CD4-positive, alpha-beta T cell treated with Interleukin-17A for 1 hour (primary cell): ENCODE measurements at places on chromosomes 3 and 15.

DNA sequence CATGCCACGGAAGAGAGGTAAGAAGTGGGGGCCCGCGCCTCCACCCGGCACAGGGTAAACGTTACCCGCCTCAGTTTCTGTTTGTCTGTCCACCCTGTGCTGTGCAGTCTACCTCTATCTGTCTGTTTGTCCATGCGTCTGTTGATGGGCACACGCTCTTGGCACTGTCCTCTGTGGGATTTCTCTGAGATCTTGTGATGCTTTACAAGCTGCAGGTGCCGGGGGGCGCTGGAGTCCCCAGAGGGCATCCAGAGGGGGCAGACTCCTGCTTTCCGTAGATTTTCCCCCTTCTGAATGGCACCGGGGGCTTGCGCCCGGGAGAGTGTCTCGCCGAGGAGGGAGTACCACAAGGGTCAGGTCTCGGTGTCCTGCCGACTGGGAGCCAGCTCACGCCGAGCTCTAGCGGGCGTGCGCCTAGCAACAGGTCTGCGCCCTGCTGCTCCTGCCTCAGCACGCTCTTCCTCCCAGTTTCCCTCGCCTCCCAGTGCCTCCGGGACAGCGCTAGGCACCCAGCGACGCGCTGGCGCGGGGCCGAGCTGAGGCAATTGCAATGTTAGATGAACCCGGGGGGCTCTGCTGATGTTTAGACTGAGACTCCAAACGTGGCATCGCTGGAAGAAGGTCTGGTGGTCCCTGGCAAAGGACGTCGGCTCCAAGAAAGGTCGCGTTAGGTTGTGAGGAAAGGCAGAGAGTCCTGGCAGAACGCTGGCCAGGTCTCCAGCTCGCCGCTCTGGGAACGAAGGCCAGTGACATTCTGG lies 667 bp downstream of the CEMIP start:
- no peak for DNase-seq

DNA sequence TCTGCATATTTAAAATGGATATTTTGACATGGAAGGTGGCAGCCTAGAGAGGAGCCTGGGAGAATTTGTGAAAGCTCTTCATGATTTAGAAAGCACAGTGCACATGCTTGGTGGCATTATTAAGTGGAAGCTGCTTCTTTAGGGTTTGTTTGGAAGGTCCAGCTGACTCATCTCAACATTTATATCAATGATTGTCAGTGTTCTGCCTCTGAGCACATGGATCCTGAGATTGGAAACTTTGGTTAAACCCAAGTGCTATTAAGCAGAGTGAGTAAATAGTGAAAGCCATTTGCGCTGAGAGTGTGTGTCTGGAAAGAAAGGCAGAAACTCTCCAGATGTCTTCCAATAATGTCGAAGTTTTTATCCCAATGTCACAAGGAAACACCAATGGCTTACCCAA lies 7.4 kb downstream of the NOX5 start:
- no peak for DNase-seq

GRCh38 chr15:34804776-34805175 lies 9.4 kb upstream of the ACTC1 start:
- no peak for DNase-seq

DNA sequence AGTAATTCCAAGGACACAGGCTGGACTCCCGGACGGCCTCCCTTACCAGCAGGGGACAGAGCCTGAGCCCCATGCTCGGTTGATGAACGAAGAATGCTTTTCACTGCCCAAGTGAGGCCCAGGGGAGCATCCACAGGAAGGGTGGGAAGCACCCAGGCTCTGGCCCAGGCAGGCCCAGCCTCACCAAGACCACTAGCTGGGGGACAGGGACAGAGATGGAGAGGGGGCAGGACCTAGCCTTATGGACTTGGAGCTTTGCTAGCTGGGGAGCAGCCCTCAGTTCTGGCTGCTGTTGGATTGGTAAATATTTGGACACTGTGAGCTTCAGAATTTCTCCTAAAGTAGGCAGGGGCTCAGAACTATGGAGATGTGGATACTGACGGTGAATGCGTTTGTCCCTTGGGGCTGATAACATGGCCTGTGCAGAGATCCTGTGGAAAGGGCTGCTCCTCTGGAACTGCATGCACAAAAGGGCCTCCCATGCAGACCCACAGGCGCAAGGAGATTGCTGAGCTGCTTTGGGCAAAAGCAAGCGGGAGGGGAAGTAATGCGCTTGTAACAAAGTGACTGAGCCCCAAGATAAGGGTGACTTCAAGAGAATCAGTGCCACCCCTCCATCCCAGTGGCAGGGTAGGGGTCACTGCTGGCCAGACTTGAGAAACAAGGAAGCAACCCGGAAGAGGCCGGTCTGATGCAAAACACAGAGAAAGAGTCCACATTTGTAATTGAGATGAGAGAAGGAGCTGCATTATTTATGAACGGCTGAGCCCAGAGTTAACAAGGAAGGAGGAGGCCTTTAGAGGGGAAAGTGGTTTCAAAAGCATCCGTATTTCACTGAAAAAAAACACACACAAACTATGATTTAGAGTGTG lies 70.1 kb upstream of the MEF2A start:
- no peak for DNase-seq
